ENCODE measurements at places on chromosomes 6 and 20. TPM values are rescaled to one million over a fixed set of nuclear protein-coding genes. Genes with fewer than 3 reads are reported as not detected.

- no peak for DNase-seq
These were observed 300.4 kb downstream of the LRFN2 start for GRCh38 chr6:40286721-40287120.

The BNIP5 gene
- total RNA-seq = not detected

The SLPI gene
- 6.8 TPM for total RNA-seq

DNA sequence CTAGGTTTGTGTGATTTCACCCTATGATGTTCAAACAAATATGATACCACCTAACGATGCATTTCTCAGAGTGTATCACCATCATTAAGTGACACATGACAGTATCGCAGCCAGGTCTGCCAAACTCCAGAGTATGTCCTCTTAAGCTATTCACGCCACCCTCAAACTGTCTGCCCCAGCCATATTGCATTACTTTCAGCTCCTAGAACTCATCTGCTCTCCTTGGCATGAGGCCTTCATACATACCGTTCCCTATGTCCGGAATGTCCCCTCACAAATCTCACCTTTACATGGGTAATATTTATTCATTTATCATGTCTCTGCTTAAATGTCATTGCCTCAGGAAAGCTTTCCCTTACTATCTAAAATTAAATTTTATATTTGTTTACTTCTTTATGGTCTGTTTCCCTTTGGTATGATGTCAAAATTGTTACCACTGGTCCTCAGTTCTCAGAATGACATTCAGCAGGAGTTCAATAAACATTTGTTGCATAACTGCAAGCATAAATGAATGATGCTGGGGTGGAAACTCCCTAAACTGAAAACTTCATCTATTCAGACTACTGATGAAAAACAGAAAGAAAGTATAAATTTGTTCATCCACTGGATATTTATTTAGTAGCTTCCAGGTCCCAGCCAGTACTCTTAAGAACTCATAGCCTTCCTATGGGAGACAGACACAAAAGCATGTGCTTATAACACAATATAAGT, 3.2 kb downstream of the SESN1 start:
- no peak for DNase-seq

The PNPLA1 gene
- not detected for total RNA-seq

The SLC35F1 gene
- 9.1 TPM for total RNA-seq
